ENCODE measurements at places on chromosomes 7 and 10. TPM values are rescaled to one million over a fixed set of nuclear protein-coding genes. Genes with fewer than 3 reads are reported as not detected.

Gene PLXDC2
- total RNA-seq, result not detected

Gene KIN
- 12.0 TPM for total RNA-seq

GRCh38 chr7:154750353-154750801, 252.5 kb downstream of the PAXIP1 start:
- DNase-seq, result no peak

- DNase-seq, result no peak
These were observed 41.4 kb upstream of the CD36 start for GRCh38 chr7:80596933-80597517.

DNA sequence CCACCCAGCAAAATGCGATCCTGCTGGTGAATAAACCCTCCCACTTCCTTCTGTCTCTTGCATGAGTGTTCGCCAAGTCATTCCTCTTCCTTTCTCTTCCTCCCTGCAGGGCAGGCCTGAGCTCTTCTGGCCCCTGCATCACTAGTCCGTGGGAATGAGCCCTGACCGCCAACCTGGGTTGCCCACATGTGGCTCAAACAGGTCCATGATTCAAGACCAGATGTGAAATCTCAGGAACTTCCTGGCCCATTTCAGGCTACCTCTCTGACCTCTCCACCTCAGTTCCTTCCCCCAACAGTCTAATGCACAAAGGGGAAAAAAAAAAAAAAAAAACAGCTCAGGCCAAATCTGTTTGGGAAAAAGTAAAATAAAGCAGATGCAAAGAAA, 5.4 kb upstream of the YWHAG start:
- no peak for DNase-seq

- DNase-seq, result no peak
These were observed 52.8 kb upstream of the ANAPC16 start for GRCh38 chr10:72162978-72163377.

- no peak for DNase-seq
These were observed 128.0 kb upstream of the C1GALT1 start for GRCh38 chr7:7054252-7054830.

- DNase-seq, result no peak
These were observed 43.4 kb downstream of the PSPH start for GRCh38 chr7:56007891-56008290.

DNA sequence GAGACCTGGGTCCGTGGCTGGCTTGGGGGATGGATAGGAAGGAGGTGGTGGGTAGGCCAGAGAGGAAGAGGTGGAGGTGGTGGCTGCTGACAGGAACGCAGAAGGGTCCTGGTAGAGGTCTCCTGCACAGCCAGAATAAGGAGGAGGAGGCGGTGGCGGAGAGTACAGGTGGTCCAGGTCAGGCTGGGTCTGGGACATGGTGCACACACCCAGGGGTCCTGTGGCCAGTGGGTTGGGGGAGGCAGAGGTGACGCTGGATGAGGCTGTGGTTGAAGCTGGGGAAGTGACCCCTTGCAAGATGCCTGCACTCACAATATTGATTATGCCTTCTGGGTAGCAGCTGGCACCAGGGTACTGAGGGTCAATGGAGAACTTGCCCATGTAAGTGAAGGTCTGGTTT, 2.2 kb downstream of the EGR2 start:
- DNase-seq, result no peak
